NCI-H526 treated with DMSO at 0.1 percent for 48 hours (cell line): ENCODE measurements at places on chromosomes 7 and 10.

GRCh38 chr7:53318566-53318965 lies 283.1 kb downstream of the POM121L12 start:
- no peak for DNase-seq

DNA sequence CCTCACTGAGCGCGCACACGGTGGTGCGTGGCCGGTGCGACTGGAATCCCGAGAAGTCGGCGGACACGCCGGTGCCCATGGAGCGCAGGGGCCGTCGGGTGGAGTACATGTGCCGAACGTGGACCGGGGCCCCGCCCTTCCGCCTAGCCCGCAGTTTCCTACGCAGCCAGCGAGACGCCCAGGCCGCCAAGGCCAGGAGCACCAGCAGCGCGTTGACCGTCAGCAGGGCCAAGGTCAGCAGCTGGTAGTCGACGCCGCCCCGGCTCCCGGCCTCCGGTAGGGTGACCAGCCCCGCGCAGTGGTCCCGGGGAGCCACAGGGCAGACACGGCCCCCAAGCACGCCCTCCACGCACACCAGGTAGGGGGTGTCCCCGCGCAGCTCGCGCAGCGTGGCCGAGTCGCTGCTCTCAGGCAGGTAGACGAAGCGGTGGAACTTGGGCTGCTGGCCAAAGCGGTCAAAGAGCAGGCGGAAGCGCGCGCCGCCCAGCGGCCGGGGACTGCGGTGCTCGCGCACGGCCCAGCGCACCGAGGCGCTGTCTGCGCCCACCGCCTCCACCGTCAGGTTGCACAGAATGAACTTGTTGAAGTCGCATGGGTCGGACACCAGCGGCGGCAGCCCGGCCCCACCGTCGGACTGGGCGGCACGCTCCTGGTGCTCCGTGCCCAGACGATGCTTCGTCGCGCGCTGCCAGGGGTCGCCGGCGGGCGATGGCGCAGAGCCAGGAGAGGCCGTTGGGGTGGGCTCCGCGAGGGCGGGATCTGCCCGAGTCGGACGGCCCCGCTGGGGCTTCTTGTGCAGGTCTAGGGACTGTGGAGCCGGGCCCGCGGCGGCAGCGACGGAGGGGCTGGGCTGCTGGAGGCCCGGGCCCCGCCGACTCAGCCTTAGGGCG lies 2.2 kb downstream of the TRIL start:
- DNase-seq: peak; percentile 62

GRCh38 chr7:55520426-55521140 lies 51.7 kb downstream of the VOPP1 start:
- no peak for DNase-seq

DNA sequence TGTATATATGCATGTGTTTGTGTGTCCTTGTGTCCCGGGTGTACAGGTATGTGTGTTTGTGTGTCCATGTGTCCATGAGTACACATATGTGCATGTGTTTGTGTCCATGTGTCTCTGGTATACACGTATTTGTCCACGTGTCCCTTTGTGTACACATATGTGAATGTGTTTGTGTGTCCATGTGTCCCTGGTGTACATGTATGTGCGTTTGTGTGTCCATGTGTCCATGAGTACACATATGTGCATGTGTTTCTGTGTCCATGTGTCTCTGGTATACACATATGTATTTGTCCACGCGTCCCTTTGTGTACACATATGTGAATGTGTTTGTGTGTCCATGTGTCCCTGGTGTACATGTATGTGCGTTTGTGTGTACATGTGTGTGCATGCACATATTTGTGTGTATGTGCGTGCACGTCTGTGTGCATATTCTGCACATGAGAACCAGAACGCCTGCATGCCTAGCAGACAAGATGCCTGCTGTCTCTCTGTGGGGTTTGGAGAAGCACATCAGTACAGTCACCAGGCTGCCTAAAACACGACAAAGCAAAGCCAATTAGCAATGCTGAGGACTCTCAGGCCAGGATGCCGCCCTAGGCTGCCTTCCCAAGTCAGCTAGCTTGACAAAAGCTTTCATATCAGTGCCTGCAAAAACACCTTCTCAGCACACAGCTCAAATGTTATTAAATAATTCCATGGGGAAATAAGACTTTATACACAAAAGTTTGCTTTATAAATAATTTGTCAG lies 327.8 kb downstream of the PTPRN2 start:
- no peak for DNase-seq

- DNase-seq: no peak
These were observed 1.4 kb upstream of the RTKN2 start for GRCh38 chr10:62270020-62270419.

- no peak for DNase-seq
These were observed 8.8 kb downstream of the CCDC136 start for GRCh38 chr7:128800567-128800966.

DNA sequence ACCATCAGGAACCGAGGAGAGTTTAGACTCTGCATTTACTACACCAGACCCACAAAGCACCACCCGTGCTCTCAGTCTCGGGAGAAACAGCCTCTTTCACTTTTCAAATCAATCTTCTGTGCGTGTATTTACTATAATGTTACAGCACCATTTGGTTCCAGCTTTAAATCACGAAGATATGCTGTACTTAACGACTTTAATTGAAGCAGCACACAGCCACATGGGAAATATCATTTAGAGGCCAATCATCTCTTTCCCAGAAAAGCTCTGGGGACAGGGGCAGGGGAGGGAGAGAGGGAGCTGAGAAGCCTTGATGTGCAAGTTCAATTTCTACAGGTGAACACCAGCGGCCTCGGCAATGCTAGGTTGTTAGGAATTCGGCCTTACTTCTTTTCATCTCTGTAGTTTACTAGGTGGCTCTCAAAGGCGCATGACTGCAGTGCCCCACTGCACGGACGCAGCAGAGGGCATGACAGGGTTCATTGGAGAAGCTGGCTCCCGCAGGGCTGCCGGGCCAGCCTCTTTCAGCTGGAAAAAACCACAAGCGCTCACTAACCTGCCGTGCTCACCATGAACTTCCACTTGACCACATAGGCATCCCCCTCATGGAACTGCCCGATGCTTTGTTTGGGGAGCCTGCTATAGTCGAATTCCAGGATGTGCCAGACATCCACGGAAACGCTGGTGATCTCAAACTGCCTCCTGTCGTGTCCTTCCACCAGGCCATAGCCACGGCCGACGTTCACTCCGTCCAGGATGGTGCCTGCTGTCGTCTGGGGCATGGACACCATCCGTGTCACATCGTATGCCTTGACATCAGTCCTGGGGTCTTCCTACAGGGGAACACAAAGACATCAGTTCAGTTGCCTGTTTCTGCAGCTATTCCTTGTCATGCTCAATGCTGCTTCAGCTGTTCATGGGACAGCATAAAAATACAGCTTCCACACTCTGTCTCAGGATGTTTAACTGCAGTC lies 154.5 kb downstream of the SVIL start:
- no peak for DNase-seq

DNA sequence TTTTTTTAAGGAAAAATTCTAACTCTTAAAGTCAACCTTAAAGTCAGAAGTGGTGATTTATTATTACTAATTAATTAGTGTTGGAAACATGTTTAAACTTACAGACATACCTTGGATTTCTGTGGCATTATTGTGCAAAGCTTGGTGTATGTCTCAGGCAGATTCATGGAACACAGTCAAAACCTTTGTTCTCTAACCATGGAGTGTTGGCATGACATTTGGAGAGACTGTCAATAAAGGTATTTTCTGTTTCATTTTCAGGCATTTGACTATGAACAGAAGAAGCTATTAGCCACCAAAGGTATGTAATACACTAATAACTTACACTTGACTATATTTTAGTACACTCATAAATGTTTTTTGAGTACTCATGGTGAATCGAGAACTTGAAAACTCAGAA lies 293.7 kb downstream of the BICC1 start:
- no peak for DNase-seq

DNA sequence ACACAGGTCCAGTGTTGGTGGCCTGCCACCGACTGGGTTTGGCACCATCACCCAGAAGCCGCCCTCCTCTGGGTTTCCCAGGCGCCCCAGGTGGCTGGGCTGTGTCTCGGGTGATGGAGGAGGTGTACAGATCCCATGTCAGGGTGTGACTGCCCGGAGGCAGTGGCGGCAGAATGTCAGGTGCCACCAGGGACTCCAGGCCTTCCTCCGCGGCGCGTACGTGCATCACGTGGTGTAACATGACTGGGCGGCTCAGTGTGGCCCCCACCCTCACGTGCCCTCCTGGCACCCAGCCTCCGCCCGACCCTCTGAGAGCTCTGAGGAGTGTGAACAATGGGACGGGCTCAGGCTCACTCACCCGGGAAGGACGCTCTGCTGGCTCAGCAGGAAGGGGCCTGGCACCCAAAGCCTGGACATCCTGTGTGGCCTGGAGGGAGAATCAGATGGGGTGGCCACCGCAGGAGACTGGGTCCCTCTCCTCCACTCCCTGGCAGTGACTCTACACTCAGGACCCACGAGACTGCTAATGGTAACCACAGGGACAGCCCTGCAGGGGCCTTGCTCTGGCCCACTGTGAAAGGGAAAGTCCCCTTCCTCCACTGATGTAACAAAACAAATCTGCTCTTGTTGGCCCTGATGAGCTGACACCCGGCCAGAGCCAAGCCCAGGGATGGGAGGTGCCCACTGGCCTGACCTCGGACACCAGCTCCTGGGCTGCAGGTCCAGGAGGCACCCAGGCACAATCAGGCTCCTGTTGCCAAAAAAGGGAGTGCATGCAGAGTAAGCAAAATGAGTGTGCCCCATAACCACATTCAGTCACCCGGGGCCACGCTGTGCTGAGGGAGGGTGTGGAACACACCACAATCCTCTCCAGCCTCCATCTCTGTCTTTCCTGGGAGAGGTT lies 164.8 kb downstream of the PRKAG2 start:
- DNase-seq: no peak

- DNase-seq: no peak
These were observed 32.2 kb downstream of the HACD1 start for GRCh38 chr10:17585016-17585415.

- no peak for DNase-seq
These were observed 351.2 kb downstream of the GFRA1 start for GRCh38 chr10:115921795-115922194.

DNA sequence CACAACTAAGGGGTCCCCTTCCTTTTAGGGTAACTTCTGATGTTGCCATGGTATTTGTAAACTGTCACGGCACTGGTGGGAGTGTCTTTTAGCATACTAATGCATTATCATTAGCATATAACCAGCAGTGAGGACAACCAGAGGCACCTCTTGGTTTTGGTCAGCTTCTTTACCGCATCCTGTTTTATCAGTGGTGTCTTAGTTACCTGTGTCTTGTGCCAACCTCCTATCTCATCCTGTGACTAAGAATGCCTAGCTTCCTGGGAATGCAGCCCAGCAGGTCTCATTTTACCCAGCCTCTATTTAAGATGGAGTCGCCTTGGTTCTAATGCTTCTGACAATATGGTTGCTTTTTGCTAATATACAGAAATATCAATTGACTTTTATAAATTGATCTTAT lies 54.9 kb downstream of the AHCYL2 start:
- no peak for DNase-seq

- peak; percentile 3 for DNase-seq
These were observed 3.3 kb downstream of the PLXDC2 start for GRCh38 chr10:19819419-19820033.

- no peak for DNase-seq
These were observed 246.2 kb upstream of the PPP2R2D start for GRCh38 chr10:131654471-131655087.

- no peak for DNase-seq
These were observed 24.1 kb upstream of the FFAR4 start for GRCh38 chr10:93542358-93542791.

DNA sequence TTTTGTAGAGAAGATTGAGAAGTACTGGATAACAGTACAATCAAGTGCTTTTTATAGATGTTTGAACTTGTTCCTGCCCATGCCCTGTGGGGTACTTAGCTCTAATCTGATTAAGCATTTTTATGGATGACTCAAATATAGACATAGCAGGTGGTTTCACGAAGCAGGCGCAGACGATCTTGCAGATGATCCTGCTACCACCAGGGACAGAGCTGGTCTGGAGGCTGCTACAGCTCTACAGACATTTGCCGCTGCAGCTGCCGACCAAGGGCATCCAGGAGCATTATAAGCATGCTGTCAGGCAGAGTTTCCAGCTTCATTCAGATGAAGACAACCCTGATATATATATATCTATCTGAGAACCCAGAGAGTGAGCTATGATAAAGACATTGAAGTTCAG lies 650.4 kb downstream of the NXPH1 start:
- DNase-seq: no peak

GRCh38 chr7:1054438-1054837 lies 10.1 kb downstream of the GPR146 start:
- no peak for DNase-seq

DNA sequence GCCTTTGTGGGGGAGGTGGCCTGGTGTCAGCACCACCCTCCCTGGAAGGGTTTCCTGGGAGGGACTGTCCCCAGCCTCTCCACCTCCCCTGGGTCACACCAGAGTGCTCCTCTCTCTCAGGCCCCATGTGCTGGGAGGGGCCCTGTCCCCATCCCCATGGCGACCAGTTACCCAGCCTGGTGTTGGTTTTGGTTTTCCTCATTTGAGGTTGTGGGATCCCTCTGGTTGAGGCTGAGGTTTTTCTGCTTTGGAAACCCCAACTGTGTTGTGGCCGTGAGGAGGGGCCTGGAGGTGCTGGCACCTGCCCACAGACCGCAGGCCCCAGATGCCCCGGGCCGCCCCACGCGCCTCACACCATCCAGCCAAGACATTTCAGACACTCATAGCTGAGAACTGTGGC lies 106.3 kb downstream of the GRK5 start:
- no peak for DNase-seq

DNA sequence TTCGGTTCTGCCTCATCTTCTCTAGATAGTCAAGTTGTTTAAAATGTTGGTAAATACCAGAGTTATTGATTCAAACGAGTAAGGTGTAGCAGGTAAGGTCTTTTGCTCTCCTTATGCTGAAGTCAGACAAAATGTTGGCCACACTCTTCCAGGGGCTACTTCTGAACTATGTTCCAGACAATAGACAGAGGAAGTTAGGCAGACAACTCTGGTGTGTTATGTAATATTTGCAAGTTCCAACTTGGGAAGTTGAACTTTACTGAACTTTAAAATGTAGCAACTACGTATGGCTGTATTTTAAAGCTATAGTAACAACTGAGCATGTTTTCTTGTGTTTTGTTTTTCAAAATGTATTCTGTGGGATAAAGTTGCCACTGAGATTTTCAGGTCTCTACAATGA lies 125.7 kb upstream of the NEBL start:
- DNase-seq: no peak

GRCh38 chr10:129550076-129550475 lies 83.0 kb downstream of the MGMT start:
- no peak for DNase-seq

DNA sequence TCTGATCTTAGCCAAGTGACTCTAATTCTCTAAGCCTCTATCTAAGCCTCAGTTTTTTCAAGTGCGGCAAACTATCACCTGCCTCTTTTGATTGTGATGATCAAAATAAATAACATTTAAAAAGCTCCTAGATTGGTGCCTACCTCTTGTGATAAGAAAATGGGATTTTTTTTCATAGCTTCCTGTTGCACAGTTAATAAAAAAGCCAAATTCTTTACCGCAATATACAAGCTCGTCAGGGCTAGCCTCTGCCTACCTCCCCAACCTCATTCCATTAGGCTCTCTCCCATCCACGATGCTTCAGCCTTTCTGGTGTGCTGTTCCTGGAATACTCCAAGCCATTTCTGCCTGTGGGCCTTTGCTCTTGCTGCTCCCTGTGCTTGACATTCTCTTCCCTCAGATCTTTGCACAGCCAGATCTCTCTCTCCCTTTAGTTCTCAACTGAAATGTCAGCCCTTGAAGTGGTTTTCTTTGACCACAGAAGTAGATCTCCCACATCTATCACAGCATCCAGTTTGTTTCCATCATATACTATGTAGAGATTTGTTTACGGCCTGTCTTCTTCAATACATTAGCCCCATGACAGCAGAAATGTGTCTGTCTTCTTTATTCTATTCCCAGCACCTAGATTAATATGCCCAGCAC lies 48.8 kb downstream of the SFR1 start:
- DNase-seq: no peak
